ENCODE measurements at places on chromosomes 2 and 18.

DNA sequence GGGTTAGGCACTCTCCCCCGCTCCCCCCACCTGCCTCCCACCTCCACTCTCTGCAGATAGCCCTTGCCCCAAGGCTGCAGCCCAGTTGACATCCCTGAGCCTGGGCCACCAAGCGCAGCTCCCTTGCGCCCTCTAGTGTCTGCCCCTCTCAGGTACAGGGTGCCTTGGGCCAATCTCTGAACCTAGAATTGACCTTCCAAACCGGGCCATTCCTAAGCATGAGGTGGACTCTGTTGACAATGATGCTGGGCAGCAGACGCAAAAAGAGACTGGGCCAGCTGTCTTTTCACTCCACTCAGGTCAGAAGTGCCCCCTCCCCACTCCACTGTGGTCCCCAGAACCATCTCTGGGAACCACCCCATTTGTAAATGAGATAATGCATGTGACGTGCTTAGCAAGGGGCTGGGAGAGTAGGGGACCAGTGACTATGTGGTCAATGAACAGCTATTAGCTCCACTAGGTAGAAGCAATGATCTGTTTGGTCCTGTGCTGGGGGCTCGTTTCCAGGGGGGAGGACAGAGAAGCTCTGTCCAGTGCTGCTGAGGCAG lies 43.3 kb upstream of the PLB1 start:
- DNase-seq, result no peak

GRCh38 chr18:73842795-73843394 lies 304.7 kb downstream of the FBXO15 start:
- DNase-seq, result no peak

DNA sequence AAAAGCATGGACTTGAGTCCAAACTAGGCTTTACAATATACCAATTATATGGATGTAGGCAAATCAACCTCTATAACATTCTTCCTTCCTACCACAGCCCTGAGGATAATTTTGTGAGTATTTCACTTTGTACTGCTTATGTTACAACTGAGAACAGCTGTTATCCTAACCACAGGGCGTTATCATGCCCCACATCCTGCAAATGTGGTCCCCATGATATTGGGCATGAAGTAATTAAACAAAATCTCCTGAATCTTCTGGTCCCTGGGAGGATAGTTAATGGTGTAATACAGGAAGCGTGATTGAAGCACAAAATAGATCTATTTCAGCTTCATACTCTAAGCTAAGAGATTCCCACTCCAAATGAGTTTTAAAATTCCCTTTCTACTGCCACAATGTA lies 223.6 kb downstream of the CDH20 start:
- no peak for DNase-seq

DNA sequence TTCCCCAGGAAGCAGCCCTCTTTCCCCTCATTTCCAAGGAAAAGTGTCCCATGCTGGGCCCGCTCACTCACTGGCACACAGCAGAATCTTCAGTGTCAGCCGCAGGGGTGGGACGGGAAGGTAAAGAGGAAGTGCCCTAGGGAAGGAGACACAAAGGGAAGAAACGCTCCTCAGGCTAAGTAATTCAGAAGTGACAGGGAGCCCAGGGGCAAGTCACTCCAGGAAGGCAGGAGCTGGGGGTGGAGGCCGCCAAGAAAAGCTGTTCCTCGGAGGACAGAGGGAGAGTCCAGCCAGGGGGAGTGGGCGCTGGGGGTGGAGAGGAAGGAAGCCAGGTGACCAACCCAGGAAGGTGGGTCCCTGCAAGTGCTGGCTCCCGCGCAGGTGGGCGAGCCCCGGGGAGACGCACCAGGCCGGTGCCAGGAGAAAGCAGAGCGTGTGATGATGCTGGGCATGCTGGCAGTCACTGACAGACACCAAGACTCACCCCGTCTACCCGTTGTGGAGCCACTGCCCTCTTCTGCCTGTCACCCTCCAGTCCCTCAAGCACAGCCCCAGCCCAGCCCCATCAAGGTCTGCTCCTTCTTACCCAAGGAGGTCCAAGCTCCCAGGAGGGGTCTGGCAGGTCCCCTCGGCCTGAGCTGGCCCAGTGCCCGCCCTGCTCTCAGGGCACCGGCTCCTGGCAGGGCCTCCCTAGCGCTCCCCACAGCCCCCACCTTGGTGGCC lies 21.7 kb downstream of the HDAC4 start:
- no peak for DNase-seq

DNA sequence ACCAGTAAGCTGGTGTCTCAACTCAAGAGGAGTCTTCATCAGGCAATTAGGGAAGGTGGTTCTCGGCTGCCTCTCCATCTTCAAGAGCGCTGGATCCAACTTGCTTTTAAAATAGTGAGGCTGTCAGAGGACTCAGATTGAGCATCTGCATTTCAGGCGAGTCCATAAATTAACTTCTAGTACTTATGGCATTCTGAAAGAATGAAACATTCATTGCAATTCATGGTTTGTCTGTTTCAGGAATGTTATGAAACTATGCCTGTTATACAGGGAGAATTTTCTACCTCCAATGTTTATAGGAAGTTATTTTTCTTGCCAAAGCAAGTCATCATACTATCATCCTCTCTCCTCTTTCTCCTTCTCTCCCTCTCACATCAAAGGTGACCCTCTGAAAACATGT lies 883.2 kb downstream of the SLC4A3 start:
- DNase-seq, result no peak

GRCh38 chr2:42359304-42359964 lies 1.6 kb downstream of the COX7A2L start:
- DNase-seq, result no peak

DNA sequence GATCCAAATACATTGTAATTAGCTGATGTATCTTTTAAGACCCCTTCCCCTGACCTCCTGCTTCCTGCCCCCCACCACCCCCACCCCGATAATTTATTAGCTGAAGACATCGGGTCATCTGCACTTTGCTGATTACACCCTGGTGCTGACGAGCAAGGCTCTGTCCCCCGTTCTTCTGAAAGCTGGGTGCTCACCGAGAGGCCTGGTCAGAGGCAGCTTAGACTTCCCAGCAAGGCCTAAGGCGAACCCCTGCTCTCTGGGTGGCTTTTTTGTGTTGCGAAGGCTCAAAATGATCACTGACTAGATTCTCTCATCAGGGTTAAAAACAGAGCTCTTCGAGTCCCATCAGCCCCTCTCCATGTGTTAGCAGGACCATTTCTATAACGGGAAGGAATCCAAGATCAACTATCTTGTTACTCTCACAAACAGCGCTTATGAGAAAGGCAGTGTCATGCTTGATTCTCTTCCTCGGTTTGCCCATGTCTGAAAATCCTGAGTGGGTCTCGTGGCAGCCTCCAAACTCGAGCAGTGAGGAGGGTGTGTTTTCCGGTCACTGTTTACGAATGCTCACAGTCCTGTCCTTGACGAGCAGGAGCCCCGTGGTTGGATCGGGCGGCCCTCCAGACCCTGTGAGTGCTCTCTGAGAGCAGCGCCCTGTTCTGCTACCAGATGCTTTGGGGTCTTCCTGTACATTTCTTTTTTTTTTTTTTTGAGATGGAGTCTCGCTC lies 201.6 kb downstream of the HDAC4 start:
- DNase-seq, result no peak

GRCh38 chr2:241329669-241330615 lies 14.2 kb downstream of the SEPTIN2 start:
- DNase-seq, result no peak

Data from epithelial cell of prostate (primary cell).